ENCODE measurements at places on chromosomes 5 and 9.

DNA sequence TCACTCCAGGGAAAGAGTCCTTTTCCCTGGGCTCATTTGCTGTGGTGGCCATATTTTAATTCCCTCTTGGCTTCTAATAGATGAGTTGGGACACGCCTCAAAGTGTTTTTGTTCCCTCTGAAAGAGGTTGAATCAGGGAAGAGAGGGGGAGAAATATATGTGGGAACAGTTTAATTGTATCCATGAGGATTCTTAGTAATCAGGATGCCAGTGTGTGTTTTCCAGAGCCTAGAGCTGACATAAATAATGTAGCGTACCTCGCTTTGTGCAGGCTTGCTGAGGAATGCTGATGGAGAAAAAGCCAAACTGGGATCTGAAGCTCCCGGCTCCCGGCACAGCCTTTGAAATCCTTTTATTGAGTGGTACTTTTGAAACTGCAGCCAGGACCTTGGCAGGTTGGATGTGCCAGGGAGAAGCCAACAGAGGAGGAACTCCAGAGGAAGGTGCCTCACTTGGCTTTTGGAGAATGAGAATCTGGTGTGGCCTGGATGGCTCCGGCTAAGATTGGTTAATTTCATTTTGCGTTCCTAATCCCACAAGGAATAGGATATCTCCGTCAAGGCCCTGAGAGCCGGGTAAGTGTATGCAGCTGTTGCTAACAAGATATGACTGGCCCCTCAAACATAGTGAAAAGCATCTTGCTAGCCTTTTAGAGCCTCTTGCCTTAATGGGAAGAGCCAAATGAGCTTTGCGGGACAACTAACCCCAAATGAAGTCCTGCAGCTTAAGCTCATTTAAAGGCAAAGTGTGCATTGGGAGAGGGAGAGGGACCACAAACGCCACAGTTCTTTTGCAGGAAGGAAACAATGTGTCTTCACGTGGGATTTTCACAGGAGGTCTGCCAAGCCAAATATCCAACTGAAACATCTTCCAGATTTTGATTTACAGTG, 471.1 kb upstream of the WWC1 start:
- no peak for DNase-seq

DNA sequence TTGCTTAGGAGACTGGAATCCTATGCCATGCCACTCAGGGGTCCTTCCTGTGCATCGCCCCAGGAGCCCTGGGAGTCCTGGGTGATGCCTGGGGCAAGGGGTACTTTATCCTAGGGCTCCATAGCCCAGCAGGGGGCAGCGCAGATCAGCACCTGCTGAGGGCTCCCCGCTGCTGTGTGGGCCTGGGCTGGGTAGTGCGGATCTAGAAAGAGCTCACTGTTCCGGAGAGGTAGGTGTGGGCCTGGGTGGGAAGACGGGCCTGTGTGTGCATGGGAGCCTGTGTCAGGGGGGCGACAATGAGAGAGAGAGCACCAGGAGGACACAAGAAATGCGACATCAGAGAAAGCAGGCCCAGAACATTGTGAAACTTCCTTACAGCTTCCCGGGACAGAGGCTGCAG, 11.4 kb upstream of the DAB2IP start:
- no peak for DNase-seq

DNA sequence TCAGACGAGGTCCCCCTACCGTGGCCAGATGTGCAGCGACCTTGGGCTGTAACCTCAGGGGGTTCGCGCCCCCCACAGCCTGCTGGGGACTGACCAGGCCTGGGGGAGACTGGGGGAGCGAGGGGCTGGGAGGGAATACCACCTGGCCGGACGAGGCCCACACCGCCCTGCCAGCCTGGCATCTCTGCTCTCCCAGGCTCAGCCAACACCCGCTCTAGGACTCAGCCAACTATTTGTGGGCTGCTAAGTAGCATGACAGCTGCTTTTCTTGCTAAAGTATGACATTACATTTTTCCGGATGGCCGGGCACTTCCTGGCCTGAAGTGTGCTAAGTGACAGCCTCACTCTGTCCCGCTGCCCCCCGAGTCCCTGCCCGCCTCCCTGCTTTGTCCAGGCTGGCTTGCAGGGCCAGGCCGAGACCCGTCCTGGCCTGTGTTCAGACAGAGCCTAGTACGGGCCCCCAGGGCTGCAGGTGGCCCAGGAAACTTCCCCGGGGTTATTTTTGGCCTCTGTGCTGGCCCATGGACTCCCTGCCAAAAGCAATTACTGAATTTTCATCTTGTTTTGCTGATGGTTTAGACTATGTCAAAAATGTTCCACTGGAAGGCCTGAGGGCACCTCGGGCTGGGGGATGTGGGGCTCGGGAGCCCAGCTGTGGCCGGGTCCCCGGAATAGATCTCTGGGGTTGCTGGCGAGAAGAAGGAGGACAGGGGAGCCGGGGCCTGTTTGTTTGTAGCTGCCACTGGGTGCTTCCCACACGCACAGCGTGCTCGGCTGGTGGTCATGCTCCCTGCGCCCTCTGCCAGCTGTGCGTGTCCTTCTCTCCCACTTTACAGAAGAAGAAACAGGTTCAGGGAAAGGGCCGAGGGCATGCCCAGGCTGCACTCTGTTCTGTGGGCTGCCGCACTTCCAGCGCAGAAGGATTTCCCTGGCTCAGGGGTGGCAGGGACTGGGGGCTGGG, 13.4 kb upstream of the SLC2A6 start:
- no peak for DNase-seq

DNA sequence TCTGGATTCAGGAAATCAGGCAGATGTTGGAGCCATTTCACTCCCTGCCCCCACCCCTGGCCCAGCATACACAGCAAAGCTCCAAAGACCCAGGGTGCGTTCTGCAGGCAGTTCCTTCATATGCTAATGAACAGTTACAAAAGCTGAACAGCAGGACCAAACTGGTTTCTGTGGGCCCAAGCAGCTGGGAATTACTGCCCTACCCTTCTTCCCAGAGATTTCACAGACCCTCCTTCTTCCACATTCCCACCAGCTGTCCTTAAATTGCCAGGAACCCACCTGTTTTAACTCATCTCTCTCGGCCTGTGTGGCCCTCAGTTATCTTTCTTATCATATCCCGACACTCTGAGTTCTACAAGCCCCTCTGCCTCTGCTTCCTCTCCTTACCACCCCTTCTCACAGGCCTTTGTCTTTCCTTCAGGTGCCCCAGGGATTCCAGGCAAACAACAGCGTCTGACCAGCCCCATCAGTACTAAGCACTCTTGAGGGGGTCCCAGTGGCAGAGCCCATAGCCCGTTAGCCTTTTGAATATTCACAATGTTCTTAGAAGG, 10.6 kb upstream of the F2RL1 start:
- DNase-seq, result no peak

DNA sequence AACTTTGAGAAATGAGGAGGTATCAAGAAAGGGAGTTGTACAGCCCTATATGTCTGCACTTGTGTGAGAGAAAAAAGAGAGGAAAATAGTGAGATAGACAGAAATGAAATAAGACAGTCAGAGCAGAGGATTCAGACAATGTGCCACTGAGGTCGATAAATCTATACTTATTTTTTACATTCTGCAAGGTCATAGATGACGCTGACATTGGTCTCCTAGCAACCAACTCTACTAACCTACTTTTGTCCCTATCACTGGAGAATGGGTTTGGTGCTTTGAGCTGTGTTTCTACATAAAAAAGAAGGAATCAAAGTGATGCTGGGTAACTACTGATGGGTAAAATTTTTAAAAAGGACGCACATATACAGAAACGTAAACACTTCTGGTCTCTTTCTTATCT, 573.3 kb upstream of the RORB start:
- DNase-seq, result no peak

- no peak for DNase-seq
Observed at GRCh38 chr5:34627794-34628193, 28.3 kb upstream of the RAI14 start.

DNA sequence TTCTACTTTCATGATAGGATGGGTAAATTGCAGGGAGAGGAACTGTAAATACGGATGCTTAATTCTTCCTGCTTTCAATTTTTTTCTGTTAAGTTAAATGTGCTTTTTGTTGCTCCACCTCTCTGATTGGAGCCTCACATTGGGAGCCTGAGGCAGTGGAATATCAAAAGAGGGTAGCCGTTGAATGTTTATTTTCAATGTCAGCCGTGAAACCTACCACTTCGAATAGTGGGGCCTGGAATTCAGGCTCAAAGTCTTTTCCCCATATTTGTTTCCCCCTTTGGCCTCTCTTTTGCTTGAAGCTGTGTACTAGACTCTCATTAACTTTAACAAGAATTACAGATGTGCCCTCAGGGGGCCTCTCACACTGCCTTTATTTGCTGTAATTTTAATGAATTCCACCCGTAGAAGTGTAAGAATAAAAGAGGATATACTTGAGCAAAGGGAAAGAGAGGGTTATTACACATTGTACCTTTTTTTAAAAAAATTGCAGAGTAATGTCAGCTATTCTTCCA, 29.0 kb downstream of the PSAT1 start:
- no peak for DNase-seq

- DNase-seq, result no peak
Observed at GRCh38 chr9:70488793-70489105, 74.3 kb upstream of the KLF9 start.

DNA sequence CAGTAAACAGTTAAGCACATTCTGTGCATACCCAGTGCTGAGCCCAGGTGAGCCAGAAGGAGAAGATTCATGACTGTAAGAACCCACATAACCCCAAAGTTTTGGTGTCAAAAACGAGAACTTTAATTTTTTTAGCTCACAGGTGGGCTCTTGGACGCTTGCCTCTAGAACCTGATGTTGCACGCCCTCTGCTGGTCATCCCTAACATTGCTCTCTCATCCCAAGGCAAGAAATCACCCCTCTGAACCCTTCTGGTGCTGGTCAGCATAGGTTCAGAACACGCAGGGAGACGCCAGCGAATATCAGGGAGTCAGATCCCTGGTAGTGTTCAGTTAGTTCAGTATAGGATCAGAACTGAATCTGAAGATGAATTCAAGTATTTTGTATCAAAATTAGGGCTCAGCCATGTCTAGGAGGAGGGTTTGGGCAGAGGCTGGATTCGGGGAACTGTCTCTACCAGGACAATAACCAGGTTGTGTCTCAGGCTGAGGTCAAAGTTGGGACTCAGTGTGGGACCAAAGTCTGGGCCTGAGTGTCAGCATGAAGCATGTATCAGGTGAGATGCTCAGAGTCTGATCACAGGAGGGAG, 4.1 kb upstream of the DNAJB5 start:
- peak; percentile 46 for DNase-seq

GRCh38 chr9:131203431-131204218, 72.7 kb downstream of the FAM78A start:
- DNase-seq, result no peak

DNA sequence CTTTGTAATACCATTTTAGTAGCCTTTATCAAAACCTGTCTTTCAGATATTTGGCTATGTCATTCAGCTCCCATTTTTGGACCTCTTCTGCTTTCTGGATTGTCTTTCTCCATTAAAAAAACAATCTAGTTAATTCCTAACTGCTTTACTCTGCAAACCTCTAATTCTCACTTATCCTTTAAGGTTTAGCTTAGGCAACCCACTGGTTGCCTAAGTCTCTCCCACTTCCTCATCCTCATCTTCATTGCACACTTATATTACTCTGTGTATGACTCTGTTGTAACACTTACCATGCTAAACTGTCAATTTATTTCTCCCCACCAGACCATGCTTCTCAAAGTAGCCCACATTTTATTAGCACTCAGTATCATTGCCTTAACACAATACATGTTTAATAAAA, 205.0 kb upstream of the DMRTA1 start:
- DNase-seq, result no peak

GRCh38 chr5:127987354-127988145, 96.0 kb upstream of the SLC12A2 start:
- DNase-seq, result no peak

GRCh38 chr5:41896230-41896629, 7.9 kb upstream of the RIMOC1 start:
- DNase-seq, result no peak

GRCh38 chr9:73093740-73094379, 57.8 kb upstream of the ANXA1 start:
- no peak for DNase-seq

DNA sequence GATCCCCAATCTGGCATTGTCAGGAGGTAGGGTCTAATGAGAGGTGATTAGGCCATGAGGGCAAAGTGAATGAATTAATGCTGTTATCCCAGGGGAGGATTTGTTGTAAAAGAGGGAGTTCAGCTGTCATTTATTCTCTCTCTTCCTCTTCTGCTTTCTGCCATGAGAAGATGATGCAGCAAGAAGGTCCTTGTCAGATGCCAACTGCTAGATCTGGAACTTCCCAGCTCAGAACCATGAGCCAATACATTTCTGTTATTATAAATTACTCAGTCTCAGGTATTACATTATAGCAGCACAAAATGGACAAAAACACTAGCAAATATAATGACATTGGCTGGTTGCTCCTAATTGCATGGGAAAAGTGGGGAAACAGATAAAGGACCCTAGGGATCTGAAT, 15.6 kb upstream of the BICD2 start:
- DNase-seq, result no peak

DNA sequence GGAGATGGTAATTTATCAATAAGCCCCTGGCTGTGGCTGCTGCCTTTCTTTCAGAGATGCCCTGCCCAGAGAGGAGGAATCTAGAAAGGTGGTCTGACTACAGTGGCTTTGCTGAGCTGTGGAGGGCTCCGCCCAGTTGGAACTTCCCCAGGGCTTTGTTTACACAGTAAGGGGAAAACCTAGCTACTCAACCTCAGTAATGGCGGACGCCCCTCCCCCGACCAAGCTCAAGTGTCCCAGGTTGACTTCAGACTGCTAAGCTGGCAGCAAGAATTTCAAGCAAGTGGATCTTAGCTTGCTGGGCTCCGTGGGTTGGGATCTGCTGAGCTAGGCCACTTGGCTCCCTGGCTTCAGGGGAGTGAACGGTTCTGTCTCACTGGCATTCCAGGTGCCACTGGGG, 865.4 kb upstream of the ACO1 start:
- no peak for DNase-seq

GRCh38 chr5:79931409-79931808, 59.7 kb downstream of the MTX3 start:
- no peak for DNase-seq

DNA sequence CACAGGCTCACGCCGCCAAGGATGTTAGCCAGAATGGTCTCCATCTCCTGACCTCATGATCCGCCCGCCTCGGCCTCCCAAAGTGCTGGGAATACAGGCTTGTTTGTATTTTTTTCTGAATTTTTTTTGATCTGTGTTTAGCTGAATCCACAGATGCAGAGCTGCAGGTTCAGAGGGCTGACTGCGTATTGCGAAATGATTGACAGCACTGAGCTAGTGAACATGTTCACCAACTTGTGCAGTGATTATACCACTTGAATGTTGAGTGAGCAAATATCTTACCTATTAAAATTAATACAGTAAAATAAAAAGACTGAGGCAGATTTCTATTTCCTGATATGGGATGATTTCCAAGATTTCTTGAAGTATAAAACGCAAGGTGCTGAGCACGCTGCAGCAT, 123.1 kb upstream of the PHYKPL start:
- DNase-seq, result no peak

GRCh38 chr9:127263237-127263636, 1.3 kb upstream of the GARNL3 start:
- no peak for DNase-seq

DNA sequence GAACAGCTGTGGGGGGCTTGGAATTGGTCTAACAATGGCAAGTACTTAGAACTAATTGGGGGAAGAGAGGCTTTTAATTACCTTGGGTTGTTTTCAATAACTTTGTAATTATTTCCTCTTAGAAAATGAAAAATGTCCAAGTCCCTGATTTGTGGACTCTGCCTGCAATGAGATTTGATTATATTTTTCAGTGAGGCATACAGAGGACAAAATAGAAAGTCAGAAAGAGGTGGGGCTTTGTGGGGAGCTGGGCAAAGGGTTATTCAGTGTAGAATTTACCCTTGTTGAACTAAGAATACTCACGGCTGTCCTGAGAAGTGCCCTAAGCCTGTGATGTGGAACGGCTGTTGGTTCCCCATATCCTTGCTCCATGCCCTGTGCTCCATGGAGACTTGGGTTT, 153.0 kb downstream of the ICE1 start:
- DNase-seq, result no peak

All from NCI-H748 treated with DMSO at 0.1 percent for 48 hours (cell line).